ENCODE measurements at places on chromosomes 2 and 18.

GRCh38 chr18:6476190-6476589 lies 61.5 kb upstream of the L3MBTL4 start:
- no peak for DNase-seq

DNA sequence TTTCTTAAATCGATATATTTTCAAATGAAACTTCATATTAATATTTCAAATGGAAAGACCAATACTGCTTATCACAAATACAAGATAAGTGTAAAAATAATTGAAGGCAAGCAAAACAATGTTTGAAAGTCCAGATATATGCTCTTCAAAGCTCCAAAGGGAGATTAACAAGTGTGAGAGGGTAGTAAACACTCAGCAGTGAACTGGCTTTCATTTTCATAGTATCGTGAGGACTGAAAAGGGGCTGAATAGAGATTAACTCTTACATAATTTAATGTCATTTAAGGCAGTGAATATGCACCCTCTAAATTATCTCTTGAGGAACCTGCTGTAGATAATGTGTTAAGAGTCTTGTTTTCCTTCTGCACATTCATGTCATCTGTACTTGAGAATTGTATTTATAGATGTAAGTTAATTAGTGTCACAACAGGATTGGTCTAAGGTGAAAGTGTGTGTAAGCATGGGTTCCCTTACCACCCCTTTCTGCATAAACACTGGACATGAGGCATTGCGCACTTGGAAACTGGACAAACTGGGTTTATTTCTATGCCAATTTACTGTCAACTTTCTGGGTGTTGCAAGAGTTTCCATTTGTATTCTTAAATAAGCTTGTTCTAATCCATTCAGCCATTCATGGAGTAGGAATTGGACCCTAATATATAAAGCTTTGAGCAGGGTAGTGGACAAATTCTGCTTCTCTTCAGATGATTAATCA lies 76.7 kb upstream of the SESTD1 start:
- DNase-seq, result no peak

DNA sequence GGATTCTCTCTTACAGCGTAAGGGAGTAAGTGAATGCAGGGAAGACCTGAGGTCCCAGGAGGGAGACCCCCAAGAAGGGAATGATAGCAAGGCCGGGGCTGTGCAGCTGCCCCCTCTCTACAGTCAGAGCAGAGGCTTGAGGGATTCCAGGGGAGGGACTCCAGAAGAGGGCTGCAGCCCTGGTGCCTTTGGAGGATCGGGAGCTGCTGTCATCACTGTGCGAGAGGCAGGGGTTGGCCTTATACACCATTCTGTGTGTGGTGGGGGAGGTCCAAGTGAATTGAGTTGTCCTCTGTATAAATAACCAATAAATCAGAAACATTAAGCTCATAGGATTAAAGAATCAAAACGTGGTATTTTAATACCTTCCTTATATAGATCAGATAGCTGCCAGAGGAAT lies 114.9 kb downstream of the GLI2 start:
- no peak for DNase-seq

DNA sequence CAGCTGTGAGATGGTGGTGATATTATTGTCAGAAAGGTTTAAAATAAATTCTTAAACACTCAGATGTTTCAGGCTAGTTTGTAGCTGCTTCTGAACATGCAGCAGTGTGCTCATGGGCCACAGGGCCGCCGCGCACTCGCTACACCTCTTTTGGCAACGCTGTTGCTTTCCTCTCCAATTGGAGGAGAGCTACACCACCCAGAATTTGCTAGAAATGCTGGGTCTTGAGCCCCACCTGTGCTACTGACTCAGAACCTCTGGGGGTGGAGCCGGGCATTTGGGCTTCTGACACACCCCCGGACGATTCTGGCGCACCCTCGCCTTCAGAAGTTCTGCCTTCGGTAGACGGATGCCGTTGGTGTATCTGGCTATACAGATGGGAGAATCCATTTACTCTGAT lies 15.7 kb downstream of the LRRFIP1 start:
- DNase-seq, result no peak

GRCh38 chr2:208285853-208286252 lies 19.8 kb downstream of the PIKFYVE start:
- DNase-seq, result no peak

- no peak for DNase-seq
These were observed 274.0 kb upstream of the FIGN start for GRCh38 chr2:164009756-164010337.

DNA sequence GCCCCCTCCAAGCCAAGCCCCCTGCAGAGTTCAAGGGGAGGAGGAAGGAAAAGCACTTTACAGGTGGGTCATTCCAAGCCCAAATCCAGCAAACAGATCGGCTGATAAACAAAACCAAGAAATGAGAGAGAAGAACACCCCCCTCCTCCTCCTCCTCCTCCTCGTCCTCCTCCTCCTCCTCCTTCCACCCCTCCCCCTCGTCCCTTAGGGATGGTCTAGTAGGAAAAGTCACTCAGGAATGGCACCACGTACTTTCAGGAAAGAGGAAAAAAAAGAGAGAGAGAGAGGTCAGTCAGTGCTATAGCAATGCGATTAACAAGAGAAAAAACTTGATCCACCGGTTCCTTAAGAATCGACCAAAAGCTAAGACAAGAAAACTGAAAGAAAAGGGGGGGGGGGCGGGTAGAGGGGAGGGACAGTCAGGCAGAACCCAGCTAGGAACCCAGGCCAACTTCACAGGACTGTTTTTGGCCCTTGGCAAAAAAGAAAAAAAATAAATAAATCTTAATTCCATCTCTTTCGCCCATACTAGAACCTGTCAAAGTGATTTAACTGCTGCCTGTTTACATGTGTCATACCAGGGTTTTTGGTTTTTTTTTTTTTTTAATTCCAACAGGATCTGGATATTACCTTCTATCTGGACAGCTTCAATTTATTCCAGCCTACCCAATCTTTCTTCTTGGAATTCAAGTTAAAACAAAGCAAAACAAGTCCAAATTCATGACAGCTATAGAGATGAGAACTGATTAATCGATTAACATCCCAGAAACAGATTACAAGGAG lies 906 bp downstream of the IKZF2 start:
- peak; percentile 48 for DNase-seq

DNA sequence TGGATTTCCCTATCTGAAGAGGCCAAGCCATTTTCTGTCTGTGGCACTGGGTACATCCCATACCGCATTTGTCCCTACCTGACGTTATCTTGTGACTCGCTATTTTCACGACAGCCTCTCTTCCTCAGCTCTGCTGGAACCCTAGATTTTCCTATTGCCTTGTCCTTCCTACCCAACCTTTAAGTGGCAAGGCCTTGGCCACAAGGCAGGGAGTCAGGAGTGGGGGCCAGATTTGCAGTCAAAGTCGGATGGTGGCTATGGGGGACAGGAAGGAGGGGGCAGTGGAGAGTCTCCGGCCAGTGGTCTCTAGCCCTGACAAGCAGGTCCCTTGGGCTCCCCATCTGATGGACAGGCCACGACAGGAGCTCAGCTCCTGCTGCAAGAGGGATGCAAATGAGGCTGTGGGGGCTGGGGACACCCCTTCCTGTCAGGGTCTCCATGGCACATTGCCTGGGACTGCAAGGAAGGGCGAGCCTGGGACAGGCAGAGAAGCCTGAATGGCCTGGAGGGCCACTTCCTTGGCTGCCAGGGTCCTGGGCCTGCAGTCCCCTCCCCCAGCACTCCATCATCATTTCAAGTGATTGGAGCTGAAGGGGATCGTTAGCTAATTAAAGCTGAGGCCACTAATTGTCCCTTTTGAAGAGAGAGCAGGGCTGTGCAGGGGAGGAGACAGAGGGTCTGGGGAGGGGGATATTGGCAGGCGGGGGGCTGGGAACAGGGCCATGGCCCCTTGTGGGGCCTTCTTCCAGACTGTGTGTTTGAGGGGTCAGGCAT lies 6.3 kb upstream of the ECEL1 start:
- no peak for DNase-seq

DNA sequence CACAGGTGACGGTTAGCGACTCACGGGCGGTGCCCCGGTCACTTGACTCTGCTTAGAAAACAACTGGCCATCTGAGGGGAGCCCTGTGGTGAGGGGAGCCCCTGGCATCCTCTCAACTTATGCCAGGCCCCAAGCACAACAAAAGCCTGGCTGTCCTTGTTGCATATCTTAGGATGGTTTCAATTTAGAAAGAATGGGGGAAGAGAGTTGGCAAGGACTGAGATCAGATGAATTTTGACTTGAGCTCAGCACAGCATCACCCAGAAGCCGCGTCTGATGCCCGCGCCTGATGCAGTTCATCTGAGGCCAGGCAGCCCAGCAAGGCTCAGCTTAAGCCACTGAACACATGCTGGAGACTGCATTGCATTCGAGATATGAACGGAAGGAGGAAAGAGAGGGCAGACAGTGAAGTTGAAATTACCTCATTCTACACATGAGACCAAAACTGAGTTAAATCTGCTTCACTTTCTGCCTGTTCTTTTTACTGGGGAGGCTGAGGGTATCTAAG lies 36.8 kb downstream of the MYT1L start:
- no peak for DNase-seq

- no peak for DNase-seq
These were observed 91.0 kb downstream of the TMEM17 start for GRCh38 chr2:62415019-62415431.

DNA sequence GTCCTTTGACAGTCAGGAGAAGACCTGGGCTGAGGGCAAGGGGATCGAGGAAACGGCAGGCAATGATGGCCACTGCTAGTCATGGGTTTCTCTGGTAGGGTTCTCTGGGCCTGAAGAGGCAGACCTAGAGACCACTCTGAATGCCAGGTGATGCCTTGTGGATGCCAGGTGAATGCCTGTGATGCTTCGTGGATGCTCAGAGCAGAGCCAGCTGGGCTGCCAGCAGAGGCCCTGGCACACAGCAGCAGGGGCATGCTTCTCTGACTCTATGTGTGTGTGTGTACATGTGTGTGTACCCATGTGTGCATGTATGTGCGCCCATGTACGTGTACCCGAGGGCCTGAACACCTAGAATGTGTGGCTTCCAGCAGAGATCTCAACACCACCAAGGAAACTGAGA lies 172.0 kb downstream of the TNS1 start:
- no peak for DNase-seq

- no peak for DNase-seq
These were observed 4.9 kb upstream of the SLC14A1 start for GRCh38 chr18:45719106-45719505.

DNA sequence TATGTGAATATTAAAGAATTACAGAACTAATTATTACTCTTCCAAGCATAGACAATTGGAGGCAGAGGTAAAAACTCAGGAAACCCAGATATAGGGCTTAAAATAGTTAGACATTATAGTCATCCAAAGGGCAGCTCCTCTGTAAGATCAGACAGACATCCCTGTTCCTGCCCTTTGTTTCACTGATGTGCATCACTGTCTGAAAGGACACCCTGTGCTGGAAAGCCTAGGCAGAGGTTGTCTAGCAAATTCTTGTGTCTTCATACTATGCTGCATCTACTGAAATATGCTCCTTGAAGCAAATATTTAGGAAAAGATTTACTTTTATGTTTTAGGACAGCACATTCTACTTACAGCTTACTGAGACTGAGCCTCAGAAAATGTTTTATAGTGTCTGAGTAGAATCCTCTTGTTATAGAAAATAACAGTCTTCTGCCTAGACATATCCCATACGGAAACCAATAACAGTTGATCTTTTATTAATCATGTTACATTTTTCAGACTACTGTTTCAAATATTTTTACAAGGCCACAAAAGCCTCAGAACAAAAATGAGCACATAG lies 977.3 kb upstream of the CDH2 start:
- DNase-seq, result no peak

- DNase-seq, result no peak
These were observed 86.4 kb downstream of the AP1S3 start for GRCh38 chr2:223751012-223751411.

GRCh38 chr2:212245880-212246279 lies 292.7 kb downstream of the ERBB4 start:
- no peak for DNase-seq

DNA sequence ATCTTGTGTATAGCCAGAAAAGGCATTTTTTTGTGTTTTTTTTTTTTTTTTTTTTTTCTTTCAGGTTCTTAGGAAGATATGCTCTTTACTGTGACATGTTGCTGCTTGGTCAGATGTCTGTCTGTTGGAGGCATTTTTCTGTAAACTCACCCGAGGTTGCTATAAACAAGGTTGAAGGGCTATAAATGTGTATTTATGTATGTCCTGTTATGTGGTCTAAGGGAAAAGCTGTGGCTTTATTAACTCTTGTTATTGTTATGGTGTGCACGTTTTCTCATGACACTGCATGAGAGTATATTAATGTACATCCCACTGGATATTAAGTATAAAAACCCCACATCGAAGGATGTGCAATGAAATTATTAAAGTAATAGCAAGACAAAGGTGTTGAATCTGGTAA lies 102.0 kb downstream of the ZNF532 start:
- no peak for DNase-seq

- DNase-seq, result no peak
These were observed 174.6 kb downstream of the ZNF385B start for GRCh38 chr2:179686718-179687342.

DNA sequence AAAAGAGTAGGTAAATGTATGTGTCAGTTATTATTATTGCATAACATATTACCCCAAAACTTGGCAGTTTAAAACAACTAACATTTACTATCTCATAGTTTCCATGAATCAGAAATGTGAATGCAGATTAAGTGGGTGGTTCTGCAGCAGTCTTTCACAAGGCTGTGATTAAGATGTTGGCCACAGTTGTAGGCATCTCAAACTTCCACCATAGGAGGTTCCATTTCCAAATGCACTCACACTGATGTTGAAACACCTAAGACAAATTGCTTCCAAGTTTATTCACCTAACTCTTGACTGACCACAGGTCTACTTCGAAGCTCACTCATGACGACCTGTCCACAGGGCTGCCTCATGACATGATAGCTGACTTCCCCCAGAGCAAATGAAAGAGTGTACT lies 360.8 kb downstream of the GRB14 start:
- no peak for DNase-seq

- DNase-seq, result no peak
These were observed 143.5 kb downstream of the MBP start for GRCh38 chr18:76988827-76989646.

DNA sequence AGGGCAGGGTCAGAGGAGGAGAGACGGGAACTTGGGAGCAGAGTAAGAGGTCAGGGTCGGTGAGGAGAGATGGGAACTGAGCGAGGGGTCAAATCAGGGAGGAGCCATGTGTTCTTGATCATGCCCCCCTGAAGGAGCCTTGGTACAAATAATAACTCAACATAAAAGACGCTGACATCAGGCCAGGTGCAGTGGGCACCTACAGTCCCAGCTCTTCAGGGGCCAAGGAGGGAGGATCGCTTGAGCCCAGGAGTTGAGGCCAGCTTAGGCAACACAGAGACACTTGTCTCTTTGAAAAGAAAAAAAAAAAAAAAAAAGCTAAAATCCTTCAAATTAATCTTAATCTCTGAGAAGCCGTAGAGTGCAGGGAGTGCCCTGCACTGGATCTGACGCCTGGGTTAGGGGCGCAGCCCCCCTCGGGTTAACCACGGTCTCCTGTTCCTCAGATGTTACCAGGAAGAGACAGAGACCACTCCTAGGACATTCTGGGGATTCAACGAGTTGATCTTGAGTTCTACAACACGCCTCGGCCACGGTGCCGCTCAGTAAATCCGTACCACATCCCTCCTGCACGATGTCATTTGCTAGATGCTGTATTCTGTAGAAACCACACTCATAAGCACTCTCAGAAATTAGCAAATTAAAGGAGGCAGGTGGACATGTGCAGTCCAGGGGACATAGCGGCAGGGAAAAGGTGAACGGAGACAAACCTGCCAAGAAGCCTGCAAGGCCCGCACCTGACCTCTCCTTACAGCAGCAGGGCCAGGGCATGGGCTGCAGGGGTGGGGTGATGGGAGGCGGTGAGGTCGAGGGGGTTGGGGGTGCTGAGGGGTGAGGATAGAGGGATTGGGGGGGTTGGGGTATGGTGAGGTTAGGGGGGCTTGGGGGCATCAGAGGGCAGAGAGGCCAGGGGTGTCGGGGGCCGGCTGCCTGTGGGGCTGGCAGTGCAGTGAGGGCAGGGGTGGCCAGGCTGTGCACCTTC lies 29.2 kb downstream of the SLC66A2 start:
- no peak for DNase-seq
